Kidney tubule cell (primary cell): ENCODE measurements at places on chromosomes 2 and 18.
A peak's percentile ranks its signal among the peaks of the same experiment; 100 is the strongest.

DNA sequence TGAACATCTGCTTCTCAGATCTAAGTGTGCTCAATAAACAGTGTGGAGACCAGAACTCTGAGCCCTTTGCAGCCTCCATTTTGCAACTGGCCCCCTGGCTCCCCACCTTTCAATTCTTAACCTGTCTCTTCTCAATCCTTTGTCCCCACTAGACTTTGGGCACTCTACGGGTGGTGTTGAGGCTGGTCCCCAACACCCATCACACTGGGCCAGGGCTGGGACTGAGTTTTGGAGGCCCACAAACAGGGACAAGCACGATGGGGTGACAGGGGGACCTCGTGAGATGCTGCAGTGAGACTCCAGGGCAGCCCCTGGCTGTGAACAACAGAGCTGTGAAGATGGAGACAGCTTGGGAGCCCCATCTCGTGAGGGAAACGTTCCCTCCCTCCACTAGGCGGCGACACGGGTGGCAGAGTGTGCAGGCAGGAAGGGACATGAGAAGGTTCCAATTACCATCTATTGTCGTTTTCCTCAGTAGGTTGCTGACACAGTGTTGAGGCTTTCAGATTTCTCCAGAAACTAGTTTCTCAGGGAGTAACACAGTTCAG, 1.2 kb downstream of the ANKMY1 start:
- DNase-seq: peak; percentile 69

GRCh38 chr2:186748354-186748753, 54.5 kb downstream of the FAM171B start:
- DNase-seq: no peak

GRCh38 chr2:220556658-220557057, 929.2 kb downstream of the SLC4A3 start:
- peak; percentile 87 for DNase-seq

DNA sequence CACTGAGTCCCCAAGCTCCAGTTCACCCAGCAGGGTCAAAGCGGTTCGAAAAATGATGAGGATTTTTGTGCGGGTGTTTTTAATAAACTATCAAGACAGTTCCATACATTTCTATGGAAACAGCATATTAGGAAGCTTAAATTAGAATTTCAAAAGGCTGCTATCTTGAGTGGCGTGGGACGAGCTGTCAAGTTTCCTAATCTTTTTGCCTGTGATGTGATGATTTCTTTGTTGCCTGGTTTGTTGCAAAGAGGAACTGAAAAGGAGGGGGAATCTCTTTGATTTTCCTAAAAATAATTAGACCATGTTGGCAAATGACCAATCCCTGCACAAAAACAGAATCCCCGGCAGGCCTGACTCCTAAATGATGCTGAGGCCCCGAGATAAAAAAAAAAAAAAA, 66.1 kb upstream of the ATG16L1 start:
- DNase-seq: no peak

DNA sequence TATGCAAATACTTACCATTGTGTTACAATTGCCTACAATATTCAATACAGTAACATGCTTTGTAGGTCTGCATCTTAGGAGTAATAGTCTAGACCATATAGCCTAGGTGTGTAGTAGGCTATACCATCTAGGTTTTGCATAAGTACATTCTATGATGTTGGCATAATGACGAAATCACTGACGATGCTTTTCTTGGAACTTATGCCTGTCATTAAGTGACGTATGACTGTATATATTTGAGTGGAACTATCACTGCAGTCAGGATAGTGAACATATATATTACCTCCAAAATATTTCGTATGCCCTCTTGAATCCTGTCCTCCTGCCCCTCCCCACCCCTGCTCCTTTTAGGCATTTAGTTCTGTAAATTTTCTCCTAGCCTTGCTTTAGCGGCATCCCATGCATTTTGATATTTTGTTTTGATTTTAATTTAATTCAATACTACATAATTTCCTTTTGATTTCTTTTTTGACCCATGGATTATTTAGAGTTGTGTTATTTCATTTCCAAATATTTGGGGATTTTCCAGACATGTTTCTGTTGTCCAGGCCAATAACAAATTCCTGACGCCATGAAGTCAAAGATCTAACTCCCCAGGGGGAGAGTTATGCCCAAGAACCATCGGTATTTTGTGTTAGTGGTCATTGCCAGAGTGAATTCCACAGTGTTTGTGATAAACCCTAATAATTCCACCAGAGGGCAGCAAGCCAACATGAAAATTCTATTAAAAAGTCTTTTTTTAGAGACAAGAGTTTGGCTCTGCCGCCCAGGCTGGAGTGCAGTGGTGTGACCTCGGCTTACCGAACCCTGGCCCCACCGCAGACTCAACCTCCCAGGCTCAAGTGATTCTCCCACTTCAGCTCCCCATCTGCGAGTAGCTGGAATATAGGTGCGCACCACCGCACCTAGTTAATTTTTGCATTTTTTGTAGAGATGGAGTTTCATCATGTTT, 24.2 kb upstream of the CASP8 start:
- peak; percentile 80 for DNase-seq

- no peak for DNase-seq
Observed at GRCh38 chr2:126876631-126877030, 22.1 kb upstream of the TEX51 start.

- no peak for DNase-seq
Observed at GRCh38 chr2:9093324-9093723, 89.8 kb upstream of the MBOAT2 start.

- no peak for DNase-seq
Observed at GRCh38 chr18:77084688-77085035, 47.9 kb downstream of the MBP start.

DNA sequence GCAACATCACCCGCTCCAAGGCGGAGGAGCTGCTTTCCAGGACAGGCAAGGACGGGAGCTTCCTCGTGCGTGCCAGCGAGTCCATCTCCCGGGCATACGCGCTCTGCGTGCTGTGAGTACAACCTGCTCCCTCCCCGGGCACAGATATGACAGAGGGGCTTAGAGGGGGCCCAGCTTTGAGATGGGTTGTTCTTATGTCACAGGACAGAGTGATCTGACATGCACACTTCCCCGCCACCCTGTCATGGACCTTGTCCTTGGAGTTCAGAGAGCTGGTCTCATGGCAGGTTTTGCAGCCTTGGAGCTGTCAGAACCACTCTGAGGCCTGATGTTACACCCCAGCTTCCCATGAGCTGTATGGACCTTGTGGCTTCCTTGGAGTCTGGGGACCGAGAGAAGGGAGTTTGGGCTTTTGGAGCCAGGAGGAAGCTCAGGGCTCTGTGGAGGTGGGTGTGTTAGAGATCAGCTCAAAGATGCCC, 398 bp downstream of the INPP5D start:
- DNase-seq: no peak

DNA sequence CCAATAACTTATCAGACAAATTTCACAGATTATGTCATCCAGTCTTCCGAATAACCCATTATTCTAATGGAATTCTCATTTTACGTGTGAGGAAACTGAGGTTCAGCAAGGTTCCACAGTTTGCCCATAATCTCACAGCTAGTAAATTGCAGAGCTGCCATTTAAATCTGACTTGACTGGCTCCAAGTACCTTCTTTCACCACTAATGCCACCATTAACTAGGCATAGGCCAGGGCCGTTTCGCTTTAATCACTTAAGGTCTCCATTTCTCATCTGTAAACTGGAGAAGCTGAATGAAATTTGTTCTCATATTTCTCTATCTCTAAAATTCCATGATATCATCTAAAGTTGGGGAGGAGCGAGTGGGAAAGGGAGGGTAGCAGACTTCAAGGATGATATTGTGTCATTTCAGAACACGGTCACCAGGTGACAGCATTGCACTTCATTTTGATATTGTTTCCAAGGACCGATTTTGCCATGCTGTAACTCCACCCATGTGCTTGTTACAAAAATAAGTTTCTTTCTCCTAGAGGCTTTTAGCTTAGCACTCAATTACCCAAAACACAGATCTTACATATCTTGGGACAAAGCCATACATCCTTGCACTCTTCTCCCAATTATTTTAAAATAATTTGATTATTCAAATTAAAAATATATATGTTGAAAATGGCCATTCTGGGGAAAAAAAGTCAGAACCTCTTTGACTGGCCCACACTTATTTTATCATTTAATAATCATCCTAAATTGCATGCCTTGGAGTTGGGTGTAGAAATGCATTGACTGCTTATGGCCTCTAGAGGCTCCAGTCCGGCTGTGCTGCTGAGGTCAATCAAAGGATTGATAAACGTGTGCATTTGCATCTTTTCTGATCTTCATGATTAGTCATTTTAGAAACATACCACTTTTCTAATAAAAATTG, 123.8 kb downstream of the AKAIN1 start:
- DNase-seq: peak; percentile 42

- DNase-seq: no peak
Observed at GRCh38 chr18:8374676-8375075, 234.6 kb upstream of the RAB12 start.

DNA sequence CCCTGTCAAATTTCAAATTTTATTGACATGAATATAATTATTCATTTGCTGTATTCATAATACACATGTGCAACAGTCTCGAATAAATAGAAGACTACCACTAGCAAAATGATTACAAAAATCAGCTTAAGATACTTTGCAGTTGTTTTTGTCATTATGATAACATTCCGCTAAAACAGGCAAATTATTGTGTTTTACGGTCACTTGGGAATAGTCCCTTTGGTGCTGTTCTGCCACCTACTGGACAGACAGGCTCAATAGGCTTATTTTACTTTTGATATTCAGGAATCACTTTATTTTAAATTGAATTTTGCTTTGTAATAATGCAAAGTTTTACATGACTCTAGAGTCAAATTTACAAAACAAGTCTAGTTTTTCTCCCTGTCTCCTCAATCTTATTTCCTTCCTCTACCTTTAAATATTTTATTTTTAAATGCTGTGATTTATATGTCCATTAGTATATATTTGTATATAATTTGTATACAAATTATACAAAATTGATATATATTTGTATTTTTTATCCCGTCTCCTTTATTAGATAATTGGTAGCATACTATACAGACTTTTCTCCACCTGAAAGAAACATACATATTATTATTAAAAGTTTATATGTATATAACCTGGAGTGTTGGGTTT, 456.3 kb downstream of the DLGAP1 start:
- DNase-seq: peak; percentile 59

DNA sequence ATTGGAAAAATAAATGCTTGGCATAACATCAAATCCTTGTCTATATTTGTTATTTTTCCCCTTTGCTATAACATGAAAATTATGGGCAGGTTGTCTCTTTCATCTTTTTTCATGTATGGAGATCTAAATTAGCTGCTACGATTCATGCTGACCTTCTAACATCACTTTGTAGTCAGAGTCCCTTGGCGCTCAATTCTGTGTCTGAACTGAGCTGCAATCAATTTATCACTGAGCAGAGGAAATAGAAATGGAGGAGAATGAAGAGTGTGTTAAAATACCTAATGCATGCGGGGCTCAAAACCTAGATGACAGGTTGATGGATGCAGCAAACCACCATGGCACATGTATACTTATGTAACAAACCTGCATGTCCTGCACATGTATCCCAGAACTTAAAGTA, 168.9 kb downstream of the CDH7 start:
- DNase-seq: no peak

DNA sequence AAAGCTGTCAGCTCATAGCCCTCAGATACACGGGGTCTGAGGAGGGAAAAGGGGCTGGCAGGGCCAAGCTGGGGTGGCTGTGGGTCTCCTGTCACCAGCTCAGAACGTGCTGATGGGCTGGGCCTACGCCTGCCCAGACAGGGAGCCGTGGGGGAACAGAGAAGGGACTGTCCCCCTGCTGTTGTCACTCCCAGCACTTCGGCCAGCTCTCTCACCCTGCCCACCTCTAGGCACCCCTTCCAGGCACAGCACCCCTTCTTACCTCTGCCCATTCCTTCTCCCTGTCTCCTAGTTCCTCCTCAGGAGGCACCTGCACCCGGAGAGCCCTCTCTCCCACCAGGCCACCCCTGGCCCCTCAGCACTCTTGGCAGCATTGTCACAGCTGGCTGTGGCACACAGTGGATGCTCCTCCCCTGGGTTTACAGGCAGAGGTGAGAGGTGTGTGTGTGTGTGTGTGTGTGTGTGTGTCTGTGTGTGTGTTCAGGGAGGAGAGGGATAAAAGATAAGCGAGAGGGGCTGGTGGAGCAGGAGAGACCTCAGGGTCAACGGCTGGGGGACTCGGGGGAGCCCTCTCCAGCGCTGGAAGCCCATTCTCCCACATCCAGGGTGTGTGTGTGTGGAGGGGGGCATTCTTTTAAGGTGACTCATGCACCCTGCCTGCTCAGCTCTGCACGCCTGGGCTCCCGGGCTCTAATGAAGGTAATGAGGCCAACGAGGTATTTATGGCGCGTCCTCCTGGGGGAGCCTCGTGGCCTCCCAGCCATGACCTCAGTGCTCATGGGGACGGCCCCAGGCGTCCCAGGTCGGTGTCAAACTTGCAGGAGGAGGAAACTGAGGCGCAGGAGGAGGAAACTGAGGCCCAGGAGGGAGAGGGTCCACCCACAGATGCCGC, 66.1 kb upstream of the SMAD7 start:
- DNase-seq: peak; percentile 97

DNA sequence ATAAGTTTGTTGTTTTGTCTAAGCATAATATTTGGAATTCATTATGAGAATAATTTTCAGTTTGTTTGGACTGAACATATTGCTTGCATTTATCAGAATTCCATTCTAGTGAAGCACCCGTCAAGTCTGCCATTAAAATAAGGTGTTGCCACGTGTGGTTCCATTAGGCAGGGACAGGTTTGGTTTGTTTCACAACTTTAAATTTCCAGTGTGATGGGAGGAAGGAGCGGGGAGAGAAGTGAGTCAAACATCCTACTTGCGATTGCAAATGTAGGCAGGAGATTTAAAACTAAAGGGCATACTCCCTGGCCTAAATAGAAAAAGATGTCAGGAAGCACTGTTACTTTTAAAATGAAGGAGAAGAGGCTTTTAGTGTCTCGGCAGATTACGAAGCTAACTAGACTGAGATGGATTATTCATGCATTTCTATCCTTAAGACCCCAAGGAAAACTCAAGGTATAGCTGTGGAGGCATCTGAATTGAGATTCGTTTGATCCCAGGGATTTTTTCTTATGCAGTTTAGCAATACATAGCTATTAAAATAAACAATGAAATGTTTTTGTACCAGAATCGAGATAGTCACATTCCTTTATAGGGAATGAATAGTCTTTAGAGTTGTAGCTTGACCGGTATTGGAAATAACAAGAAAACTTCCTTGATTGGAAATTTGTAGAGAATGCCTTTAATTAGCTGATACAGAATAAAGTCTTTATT, 19.8 kb downstream of the GRHL1 start:
- no peak for DNase-seq

DNA sequence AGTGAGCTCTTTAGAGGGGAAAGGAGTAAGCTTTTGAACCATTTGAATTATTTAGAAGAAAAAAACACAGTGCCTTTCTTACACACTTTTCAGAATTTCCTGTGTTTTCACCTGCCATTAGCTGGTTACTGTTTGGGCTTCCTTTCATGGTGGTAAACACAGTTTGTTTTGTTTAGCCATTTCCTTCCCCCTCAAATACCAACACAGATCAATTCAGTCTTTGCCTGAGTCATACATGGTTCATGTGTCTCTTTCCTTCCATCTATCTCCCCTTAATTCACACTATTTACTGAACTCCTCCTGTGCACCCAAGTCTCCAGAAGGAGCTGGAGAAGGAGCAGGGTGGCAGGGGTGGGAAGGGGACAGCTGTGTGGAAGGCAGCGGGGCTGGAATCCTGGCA, 45.0 kb downstream of the TCF7L1 start:
- DNase-seq: no peak

GRCh38 chr2:168312036-168312822, 64.8 kb upstream of the STK39 start:
- no peak for DNase-seq
